ENCODE measurements at places on chromosomes 16 and 17.

DNA sequence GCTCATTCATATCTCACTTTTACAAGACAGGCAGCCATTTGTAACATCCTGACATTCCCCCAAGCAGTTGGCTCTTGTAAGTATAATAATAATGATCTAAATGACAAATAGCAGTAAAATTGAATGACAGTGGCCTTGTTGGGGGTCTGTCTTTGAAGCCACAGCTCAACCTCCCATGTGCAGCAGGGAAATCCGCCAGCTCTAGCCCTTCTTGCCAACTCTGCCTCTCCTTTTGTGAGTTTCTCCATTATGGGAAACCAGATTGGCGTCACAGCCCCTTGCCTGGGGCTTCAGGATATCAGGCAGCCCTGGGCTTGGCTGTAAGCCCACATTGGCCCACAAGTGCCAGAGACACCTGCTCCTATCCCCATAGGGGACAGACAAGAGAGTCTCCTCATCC, 70.4 kb upstream of the CACNG5 start:
- no peak for DNase-seq

DNA sequence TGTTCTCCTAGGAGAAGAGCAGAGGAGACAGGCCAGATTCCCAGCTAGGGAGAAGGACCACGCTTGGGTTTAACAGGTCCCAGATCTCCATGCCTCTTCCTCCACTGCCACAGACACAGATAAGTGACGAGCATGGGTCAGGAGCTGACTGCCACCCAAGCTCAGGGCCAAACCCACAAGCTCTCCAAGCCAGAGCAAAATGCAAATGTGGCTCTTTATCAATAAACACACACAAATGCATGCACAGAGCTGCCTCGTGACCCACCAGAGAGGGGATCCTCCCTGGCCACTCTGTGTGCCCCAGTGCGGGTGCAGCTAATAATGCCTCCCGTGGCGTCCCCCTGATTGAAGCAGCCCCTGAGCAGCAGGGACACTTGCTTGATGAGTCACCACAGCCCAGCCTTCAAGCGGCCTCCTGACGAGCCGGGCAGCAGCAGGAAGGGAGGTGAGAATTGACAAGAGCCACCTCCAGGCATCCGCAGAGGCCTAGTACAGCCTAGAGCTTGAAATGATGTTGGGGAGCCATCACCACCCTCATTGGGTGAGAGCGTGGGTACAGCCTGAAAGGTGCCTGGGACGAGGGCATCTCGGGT, 143.9 kb downstream of the CCDC182 start:
- no peak for DNase-seq

DNA sequence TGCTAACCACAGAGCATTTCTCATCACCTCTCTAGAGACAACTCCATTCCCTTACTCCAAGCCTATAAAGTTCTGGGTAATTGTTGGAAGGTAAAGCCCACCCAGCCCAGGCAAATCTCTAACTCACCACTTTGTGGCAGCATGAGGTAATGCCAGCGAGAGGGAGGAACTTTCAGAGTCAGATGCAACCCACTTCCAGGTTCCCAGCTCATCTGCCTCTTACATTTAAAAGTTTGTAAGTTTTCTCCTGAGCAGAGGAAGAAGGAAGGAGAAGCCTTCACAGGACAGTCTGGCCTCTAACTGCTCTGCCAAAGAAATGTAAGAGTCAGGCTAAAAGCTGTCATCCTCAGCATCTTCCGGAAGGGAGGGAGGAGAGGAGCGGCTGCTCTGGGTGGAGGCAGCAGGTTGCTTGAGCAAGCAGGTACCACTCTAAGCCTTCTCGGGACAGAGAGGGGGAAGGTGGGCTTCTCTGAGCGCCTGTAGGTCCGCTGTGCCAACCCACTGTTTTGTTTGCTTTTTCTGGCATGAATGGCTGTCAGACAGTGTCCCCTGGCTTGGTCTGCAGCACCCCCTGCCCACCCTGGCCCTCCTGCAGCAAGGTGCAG, 1.0 kb downstream of the ZNF319 start:
- no peak for DNase-seq

- peak; percentile 23 for DNase-seq
Measured at GRCh38 chr17:10646392-10646990, 10.6 kb downstream of the MYH3 start.

DNA sequence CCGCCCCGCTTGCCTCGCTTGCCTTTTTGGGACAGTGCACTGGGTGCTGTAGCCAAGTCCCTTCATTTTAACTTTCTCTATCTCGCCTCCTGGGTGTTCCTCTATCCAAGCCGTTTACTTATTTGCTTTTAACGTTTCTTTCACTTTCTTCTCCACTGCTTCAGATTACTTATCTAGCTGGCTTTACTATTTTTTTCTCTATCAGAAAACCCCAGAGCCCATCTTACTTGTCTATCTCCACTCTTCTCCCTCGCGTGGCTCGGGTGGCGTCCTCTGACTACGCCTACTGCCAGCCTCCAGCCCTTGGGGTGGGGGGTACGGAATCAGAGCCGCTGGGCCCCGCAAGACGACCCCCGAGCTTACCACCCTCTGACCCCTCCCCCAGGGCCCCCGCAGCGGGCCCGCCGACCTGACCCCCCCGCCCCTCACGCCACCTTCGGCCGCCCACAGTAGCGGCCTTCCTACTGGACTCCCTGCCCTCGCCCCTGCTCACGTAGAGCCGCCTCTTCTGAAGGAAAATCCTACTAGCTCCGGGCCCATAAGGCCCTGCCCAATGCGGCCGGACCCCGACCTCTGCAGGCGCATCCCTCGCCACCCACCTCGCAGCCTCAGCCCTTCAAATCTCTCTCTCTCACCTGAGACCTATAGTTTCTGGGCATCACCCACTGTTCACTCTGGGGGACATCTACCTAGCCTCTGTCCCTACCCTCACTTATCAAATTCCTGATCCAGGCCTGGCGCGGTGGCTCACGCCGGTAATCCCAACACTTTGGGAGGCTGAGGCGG, 1.0 kb upstream of the SLC12A4 start:
- no peak for DNase-seq

Measured in anterior cingulate cortex (tissue), 58 donors.